ENCODE measurements at places on chromosomes 1 and 21.

DNA sequence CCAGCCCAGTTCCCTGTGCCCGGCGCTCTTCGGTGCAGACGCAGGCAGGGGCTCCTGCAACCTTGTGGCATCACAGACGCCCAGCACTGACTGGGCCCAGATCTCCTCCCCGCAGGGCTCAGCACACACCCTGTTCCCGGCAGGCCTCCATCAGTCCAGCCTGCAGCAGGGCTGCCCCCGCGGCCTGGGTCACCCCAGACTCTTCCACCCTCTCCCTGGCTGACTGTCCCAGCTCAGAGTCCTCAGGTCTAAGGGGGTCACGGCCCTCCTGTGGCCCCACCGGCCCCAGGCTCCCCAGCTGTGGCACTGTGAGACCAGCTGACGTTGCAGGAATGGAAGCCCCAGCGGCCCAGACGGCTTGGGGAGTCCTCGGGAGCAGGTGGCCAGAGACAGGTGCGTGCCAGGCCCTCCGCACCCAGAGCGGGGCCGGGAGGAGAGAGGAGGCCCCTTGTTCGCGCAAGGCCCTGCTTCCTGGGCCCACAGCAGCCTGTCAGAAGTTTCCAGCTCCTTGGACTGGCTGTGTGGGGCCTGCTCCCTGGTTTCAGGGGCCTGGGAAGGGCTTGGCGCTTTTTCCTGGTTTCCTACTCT lies 4.2 kb downstream of the B3GALT6 start:
- no peak for DNase-seq

DNA sequence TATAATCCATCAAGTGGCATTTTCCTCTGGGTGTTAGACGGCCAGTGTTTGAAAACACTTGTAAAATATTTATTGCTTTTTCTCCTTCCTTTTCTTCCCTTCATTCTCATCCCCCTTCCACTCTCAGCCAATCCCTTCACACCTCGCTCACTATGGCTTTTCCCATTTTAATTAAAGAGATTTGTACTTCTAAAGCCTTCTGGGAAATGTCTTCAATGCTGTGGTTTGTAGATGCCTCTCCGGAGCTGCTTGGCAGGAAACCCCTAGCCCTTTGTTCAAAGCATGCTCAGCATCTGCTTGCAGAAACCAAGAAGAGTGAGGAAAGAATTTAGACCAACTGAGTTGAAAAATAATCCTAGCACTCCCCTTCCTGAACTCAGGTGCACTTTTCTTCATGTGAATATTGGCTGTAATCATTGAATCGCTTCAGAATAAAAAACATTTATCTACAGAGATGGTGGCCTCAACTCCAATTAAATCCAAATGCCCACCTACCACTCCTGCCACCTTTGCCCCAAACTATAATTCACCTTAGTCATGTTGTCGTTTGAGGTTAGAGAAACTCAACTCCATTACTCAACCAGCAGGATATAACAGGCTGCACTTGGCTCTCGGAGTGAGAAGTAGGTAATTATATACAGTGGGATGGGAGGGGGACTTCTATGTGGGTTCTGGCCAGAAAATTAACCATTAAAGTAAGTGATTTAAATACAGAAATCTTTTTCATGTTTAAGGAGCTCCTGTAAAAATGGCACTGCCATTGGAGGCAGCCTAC lies 659.4 kb upstream of the CAMK1G start:
- DNase-seq = no peak

DNA sequence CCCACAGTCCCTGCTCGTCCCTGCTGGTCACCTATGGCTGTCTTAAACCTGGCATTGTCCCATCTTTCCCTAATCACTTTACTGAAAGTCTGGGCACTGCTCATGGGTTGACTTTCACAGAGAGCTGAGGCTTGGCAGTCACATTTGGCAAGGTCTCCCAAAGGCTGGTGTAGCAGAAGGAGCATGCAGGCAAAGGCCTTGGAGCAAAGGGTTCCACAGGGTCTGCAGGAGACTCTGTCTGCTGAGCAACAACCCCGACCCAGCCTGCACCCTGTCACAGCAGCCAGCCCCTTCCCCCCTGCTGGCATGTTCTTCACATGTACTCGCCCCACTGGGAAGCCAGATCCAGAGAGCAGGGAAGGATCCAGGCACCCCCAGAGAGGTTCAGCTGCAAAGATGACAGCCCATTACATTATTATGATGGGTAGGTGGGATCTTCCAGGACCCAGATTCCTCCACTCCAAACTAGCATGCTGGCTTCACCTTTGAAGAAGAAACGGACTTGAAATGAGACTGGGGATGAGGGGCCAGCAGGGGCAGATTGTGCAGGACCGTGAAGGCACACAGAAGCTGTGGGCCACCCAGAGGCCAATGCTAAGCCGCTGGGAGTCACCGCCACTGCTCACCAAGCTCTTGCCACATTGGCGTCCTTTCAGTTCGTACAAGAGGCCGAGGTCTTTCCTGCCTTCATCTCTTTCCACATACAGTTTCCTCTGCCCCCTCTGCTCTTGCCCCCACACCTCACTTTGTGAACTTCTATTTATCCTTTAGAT lies 14.2 kb upstream of the TMEM125 start:
- DNase-seq = no peak

DNA sequence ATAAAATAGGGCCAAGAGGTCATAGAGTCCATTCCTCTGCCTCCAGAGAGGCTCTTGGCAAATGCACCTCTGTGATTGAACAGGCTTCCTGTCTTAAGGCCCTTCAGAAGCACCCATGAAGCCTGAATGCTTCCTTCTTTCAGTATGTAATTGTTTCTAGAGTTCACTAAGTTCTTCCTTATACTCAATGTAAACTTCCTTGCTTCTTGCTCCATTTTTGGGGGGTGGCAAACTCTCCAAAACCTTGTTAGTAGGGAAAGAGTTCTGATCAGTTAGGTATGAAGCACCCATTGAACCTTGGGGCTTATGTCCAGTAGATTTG lies 102.3 kb upstream of the LPGAT1 start:
- DNase-seq = no peak

DNA sequence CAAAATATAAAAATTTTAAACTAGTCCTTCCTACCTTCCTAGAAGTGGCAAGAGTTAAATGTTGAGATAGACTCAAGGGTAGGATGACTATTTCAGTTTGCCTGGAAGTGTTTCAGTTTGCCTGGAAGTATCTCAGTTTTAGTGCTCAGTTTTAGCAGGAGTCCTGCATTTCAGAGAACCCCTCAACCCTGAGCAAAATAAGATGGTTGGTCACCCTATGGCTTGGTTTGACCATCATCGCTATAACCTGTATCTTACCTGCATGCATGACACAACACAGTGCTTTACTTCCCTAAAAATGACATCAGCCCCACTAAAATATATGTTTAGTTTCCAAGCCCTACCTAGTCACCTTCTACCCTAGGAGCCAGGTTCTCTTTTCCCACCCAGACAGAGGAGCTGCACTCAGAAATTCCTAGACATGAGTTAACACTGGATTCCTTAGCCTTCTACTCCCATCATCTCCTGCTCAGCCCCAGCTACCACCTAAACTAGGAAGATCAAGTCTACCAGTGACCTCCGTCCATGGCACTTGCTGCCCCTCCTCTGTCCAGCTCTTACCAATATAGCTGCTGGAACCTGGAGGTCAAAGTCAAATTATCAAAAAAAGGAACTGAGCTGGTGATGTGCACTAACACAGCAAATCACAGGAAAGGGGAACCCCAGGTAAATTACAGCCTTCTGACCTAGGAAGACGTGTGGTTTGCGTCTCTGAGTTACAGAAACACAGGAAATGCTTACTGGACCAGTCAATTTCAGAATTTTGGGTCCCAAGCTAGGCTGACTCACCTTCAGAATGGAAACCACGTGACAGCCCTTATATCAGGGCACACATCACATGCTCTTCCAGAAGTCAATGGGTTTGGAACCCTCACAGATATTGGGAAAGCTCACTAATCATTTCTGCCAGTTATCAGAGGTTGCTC lies 2.2 kb upstream of the G0S2 start:
- DNase-seq = no peak

- no peak for DNase-seq
Measured at GRCh38 chr1:12215118-12215961, 14.5 kb upstream of the VPS13D start.

DNA sequence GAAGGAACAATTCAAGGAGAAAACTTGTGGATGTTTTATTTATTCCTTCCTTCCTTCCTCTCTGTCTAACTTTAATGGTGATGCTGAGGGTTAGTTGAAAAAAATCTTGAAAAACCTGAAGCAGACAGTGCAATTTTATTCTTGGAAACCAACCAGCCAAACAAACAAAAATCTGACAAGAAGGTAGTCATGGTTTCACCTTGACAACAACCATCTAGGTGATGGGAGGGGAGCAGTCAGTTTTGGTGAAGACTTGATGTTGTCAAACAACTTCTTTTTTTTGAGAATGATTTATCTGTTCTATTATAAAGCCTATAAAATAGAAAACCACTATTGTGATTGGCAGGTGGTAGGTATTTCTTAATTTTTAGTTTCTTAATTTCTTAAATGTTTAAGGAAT lies 92.4 kb upstream of the GPR88 start:
- no peak for DNase-seq

GRCh38 chr1:201141418-201141817 lies 12.9 kb downstream of the TMEM9 start:
- DNase-seq = no peak

DNA sequence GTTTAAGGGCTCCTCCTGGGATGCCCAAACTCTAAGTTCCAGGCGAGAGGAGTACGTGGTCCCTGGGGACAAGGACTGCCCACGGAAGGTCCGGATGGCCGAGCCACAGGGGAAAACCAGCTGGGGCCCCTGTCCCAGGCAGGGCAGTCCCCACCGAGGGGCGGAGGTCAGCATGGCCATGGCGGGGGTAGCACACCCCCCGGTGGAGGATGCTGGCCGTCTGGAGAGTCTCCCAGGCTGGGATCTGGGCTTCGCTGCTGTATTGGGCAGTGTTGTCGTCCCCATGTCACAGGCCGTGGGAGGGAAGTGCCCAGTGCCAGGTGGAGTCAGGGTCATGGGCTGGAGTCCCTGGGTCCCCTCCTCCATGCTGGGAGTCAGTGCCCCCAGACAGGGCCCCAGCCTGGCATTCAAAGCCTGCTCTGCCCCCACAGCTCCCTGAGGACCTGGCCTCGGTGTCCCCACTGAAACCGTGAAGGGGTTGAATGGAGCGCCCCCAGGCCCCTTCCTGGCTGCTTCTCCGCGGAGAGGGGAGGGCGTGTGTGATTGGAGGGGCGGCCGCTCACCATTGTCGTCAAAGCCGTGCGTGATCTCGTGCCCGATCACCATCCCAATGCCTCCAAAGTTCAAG lies 6.8 kb downstream of the PRXL2B start:
- DNase-seq = no peak

DNA sequence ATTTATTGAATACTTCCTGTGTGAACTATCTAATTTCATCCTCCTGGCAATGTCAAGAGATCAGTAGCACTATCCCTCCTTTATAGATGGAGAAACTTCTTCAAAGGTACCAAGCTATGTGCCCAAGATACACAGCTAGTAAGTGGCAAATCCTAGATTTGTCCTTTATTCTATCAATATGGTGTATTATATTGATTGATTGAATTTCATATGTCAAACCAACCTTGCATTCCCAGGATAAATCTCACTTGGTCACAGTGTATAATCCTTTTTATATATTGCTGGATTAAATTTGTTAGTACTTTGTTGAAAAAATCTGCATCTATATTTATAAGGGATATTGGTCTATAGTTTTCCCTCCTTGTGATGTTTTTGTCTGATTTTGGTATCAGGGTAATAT lies 48.8 kb upstream of the TMEM51 start:
- DNase-seq = no peak

GRCh38 chr1:232353001-232353400 lies 276.9 kb downstream of the SIPA1L2 start:
- DNase-seq = no peak

DNA sequence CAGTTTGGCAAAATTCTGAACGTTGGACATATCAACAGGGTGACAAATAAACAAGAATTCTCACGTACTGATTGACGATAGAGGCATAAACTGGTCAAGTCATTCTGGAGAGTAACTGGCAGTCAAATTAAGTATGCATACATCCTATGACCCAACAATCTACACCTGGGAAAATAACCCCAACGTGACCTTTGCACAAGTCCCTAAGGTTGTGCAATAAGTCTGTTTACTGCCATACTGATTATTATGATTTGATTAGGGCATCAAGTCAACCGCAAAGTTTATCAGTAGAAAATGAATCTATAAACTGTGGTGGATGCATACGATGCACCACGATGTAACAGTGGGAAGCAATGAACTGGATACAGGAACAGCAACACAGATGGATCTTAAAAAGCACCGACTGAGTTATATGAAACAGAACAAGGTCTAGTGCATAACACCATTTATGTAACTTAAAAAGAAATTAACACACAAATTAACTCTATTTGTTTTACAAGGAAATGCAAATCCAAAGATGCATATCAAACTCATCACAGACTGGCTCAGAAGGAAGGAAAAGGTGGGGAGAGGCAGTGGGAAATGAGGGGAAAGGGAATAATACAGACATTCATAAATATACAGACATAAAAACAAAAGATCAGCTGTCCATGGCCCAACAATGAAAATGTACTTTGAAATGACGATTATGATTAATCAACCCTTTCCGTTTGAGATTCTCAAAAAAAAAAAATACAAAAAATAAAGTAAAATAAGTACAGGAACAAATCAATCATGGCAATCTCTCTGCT lies 41.0 kb upstream of the SEC16B start:
- no peak for DNase-seq

- no peak for DNase-seq
Measured at GRCh38 chr1:169879034-169879840, 14.5 kb downstream of the SCYL3 start.

DNA sequence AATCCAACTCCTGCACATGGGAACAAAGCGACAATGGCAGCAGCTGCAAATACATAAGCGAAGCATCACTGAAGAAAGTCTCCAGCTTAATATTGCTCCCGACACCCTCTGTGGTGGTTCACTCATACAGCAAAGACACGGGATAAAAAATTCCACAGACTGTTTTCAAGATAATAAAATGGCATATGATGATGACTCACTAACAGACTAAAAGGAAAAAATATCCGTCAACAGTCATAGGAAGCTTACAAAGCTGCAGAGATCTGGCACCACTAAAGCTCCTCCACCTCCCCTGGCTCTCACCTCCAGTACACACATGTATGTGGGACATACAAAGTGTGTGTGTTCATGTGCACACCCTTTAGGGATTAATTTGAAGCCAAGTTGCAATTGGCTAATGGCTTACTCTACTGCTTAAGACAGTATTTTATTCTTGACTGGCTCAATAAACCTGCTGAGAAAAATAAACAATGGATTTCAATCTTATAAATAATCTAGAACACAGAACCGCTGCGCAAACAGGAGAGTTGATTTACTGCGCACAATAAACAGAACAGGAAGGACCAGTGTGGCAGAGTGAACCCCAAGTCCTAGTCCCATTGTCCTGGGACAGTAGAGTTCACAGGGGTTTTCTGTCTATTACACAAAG lies 94.4 kb downstream of the SLC45A1 start:
- peak; percentile 85 for DNase-seq

DNA sequence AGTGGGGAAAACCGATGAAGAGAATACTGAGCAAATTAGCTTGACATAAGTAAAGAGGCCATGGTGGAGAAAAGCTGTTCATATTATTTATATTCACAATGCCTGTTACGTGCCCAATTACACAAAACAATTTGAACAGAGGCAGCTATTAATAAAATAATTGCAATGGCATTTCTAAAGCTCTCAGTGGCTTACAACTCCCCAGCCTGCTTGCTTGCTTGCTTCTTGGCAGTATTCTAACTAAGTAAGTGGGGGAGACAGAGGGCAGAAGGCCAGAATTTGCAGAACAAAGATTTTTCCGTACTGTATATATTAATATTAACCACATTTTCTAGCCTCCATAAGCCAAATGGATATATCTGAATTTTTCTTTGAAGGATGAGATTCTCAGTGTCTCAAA lies 12.9 kb downstream of the PTPN14 start:
- no peak for DNase-seq

GRCh38 chr1:156608981-156609380 lies 7.7 kb upstream of the GPATCH4 start:
- no peak for DNase-seq
